Right kidney (tissue), 9 donors: ENCODE measurements at places on chromosomes 7 and 10.

- DNase-seq: no peak
Measured at GRCh38 chr10:45526309-45526905, 146.2 kb downstream of the ZFAND4 start.

DNA sequence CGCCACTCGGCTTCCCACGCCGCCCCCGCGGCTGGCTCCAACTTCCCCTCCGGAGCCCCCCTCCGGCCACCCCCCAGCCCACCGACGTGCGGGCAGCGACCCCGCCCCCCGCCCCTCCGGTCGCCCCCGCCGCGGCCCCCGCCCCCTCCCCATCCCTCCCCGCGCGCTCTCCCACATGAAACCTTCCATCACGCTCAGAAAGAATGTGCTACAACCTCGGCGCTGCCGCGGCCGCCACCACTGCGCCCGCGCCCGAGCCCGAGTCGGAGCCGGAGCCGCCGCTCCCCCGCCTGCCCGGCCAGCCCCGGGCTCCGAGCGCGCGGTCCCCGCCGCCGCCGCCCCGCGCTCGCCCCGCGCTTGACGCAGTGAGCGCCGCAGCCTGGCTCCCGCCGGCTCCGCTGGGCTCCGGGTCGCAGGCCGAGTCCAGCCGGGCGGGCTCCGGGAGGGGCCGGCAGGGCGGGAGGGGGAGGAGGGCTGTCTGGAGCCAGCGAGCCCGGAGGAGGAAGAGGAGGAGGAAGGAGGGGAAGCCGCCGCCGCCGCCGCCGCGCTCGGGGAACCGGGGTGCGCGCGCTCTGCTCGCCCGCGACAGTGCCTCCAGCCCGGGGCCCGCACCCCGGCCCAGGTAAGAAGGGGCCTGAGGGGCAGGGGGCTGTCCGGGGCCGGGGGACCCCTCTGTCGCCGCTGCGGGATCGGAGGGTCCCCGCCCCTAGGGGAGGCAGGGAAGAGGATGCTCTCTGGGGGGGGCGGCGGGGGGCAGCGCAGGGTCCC lies 4.3 kb upstream of the ELFN1 start:
- no peak for DNase-seq

- no peak for DNase-seq
Measured at GRCh38 chr10:114043532-114044246, at the start of gene ADRB1. Gene ADRB1 (plus strand): TSS chr10:114043866. CDS start chr10:114044133, 267 bp downstream.

GRCh38 chr7:130396109-130396508 lies 15.8 kb downstream of the CPA1 start:
- peak; percentile 41 for DNase-seq

DNA sequence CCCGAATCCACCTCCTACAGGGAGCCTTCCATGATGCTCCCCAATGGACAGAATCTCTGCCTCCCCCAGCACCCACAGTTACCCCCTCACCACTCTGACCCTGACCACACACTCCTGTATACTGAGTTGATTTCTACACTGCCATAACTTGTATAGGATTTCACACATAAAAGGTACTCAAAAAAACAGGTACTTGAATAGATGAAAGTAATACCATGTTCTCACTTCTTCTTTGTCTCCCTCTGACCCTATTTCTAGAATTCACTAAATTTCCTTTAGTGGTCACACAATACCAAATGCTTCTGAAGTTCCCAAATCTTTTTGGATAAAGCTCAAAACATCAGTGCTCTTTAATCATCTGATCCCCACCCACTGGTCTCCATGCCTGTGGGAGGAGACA lies 45.4 kb downstream of the HSPA12A start:
- no peak for DNase-seq

- DNase-seq: no peak
Measured at GRCh38 chr10:79305515-79305914, 41.8 kb upstream of the PPIF start.

- no peak for DNase-seq
Measured at GRCh38 chr10:95767884-95768556, 12.1 kb downstream of the ENTPD1 start.

- no peak for DNase-seq
Measured at GRCh38 chr7:93115796-93116195, 2.0 kb downstream of the SAMD9 start.

DNA sequence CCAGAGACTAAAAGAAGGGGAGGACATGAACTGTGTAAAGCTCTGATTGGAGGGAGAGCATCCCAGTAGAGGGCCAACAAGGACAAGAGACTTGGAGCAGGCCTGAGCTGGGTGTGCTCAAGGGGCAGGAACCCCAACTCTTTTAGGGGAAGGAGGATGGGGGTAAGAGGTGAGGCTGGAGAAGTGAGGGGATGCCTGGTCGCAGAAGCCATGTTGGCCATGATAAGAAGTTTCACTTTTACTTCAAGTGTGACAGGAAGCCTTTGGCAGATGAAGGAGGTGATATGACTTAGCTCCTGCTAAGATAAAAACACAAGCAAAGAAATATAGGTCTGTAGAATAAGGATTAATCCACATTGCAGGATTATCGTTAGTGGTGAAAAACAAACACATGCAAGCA lies 208.3 kb downstream of the JAZF1 start:
- DNase-seq: no peak

DNA sequence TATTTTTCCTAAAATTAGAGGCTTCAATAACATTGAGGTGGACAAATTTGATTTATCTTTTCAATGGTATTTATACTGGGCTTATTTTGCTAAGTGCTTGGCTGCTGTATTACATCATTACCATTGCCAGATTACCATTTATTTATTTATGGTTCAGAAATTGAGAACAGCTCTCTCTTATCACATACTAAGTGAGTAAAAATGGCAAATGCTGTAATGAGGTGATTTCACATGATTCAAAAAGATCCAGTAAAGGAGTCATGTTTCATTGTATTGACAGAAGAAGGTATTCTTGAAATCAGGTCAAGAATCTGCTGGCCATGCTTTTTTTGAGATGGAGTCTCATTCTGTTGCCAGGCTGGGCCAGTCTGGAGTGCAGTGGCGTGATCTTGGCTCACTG lies 322.6 kb downstream of the KIF20B start:
- no peak for DNase-seq

DNA sequence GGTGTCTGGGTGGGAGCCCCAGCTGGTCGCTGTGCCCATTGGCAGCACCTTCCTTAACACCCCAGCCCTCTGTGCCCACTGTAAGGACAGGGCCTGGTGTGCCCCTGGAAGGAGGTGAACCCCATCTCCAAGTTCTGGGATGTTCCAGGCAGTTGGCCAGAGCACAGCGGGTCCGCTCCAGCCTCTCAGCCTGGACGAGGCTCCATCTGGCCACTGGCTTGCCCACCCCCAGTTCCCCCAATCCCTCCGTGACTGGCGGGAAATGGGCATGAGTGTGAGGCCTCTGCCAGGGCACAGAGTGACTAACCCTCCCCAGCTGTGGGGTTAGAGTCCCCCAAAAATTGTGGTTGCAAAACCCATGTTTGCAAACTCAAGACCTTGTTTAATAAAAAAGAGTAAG lies 15.6 kb downstream of the GRIFIN start:
- DNase-seq: no peak

DNA sequence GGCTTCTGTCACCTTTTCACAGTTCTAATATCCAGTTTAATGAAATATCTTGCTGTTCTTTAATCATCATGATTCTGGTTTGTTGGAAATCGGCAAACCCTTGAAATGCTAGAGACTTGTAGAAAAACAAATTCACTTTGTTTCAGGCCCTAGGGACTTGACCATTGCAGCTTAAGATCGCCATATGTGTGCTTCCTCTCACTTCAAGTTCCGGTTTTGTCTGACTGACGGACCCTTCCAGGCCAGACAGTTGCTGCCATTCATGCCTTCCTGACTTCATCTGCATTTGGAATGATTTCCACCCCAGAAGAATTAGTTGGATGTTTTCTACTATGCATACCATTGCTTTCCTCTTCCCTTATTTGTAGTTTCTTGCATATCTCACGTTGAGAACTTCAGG lies 125.6 kb downstream of the CELF2 start:
- DNase-seq: no peak

DNA sequence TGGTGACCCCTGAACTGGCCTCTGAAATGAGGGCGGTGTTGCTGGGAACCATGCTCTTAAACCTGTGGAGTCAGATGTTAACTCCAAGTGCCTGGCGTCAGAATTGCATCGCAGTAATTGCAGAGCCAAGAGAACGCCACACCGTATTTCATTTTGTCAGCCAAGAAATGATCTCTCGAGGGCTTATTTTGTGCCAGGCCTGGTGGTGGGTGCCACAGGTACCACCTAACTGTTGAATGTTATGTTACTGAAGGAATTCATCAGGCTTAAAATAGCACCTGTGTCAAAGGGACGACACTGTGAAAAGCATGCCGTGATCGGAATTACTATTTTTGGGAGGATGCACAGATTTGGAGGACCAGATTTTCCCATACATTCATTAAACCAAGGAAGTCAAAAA lies 51.9 kb upstream of the BAIAP2L1 start:
- no peak for DNase-seq

DNA sequence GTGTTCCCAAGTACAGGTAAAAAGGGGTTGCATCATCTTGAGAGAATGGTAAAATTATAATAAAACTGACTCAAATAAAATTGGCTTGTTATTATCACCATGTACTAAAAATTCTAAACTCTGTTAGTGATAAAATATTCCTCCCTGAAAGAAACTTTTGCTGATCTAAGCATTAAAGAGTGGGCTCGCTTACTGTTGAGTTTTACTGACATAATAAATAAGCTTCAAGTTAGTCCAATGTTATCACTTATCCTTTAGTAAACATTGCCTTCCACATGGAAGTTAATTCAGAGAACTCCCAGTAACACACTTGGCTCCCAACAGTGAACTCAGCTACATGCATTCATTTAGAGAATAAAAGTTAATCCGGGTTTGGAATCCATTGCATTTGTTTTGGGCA lies 456.4 kb downstream of the PLXDC2 start:
- DNase-seq: no peak

DNA sequence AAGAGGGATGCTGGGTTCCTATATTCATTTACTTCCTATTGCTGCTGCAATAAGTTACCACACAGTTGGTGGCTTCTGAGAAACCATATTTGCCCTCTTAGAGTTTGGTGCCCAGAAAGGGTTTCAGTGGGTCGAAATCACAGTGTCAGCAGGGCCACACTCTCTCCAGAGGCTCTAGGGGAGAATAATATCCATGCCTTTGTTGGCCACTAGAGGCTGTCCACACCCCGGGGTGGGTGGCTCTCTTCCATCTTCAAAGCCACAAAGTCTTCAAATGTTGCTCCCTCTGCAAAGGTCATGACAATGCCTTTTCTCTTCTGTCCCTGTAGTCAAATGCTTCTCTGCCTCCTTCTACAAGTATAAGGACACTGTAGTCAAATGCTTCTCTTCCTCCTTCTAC lies 989.4 kb downstream of the CCSER2 start:
- no peak for DNase-seq

DNA sequence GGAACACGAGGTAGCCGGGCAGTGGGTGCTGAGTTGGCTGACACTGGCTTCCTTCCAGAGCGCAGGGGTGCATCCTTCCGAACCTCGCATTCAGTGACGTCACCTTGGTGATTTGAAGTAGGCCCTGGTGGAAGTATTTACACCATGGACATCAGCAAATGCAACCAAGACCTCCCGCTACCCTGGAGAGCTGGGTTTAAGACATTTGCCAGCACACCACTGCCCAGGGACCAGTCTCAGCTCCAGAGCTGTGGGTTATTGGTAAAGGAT lies 106.4 kb upstream of the GPR26 start:
- no peak for DNase-seq
